Colonic mucosa (tissue), 4 donors: ENCODE measurements at places on chromosomes 5 and 9. TPM values are rescaled to one million over a fixed set of nuclear protein-coding genes. Genes with fewer than 3 reads are reported as not detected.
A peak's percentile ranks its signal among the peaks of the same experiment; 100 is the strongest.

COL5A1 gene
- total RNA-seq = 21.7 TPM

PTGS1 gene
- total RNA-seq = 6.2 TPM

ANKRD34B gene
- not detected for total RNA-seq

DNA sequence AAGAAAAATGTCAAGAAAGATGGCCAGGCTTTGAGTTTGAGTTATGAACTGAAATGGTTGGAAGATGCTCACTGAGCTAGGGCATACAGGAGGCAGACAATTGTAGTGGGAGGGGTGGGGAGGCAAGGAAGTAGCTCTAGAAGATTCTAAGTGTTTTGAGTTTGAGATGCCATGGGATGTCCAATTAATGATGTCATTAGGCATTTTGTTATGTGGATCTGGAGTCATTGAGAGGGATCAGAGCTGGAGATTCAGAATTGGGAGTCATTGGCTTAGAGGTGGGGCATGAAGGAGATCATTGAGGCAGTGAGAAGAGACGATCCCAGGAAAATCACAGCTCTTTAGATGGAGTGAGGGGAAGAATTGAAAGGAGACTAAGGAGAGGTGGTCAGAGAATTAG, 111.5 kb upstream of the ZNF618 start:
- H3K4me1 ChIP-seq = no peaks in the 10 kb centered on the region
- DNase-seq = no peak
- no peaks in the 10 kb centered on the region for H3K27me3 ChIP-seq
- H3K27ac ChIP-seq = no peak overlapping the region
- no peak overlapping the region for H3K4me3 ChIP-seq

DNA sequence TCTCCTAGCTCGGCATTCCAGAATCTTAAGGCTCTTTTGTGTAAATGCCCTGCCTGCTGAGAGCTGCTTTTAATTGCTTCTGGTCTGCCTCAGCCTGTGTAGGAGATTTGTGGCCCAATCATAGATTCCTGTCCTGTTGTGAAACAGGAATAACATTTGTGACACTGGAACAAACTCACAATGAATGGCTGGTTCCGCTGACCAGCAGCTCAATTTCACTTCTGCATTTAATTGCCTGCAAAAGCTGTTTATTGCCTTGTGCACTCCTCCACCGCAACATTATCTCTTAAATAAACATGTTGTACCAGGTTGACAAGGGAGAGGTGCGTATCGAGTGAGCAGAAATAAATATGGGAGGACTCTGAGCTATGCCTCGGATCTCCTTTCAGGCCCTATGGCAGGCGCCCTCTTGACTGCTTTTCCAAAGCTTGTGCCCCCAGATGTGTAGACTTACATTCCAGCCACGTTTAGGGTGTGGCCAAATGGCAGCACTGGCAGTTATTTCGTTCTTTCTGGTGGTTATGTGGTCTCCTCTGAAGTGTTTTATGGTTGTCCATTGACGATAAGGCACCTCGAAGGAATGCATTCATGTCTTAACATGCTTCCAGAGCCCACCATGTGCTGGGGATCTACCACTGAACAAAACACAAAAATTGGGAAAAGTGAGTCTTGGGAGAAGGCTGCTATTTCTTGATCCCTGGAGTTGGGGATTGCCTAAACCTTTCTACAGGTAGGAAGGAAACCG, 58.1 kb downstream of the DMRT1 start:
- H3K36me3 ChIP-seq = no peaks in the 10 kb centered on the region
- H3K27ac ChIP-seq = no peak overlapping the region
- no peaks in the 10 kb centered on the region for H3K4me1 ChIP-seq
- no peak overlapping the region for H3K4me3 ChIP-seq

DNA sequence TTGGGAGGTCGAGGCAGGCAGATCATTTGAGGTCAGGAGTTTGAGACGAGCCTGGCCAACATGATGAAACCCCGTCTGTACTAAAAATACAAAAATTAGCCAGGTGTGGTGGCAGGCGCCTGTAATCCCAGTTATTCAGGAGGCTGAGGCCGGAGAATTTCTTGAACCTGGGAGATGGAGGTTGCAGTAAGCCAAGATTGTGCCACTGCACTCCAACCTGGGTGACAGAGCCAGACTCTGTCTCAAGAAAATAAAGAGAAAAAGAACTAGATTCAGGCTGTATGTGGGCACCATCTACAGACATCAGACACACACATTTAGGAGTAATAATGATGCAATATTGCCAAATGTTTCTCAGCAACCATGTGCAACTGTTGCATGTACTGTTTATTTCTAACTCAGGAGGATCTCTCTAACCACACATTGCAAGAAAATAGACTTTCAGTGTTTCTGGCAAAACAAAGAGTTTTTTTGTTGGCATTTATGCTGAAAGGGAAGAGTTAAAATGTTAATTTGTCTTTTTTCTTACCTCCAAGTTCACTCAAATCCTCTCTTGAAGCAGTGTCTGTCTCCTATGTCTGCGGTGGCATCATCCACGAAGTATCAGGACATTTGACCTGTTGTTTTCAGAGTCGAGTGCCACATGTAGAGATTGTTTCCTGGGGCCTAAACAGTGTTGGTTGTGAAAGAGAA, 5.1 kb upstream of the ORM1 start:
- no peaks in the 10 kb centered on the region for H3K27me3 ChIP-seq
- no peak overlapping the region for H3K27ac ChIP-seq
- no peaks in the 10 kb centered on the region for H3K36me3 ChIP-seq
- H3K4me3 ChIP-seq = no peak overlapping the region
- no peak for DNase-seq
- no peaks in the 10 kb centered on the region for H3K4me1 ChIP-seq

GRCh38 chr9:114033397-114034103, 44.5 kb downstream of the AMBP start:
- no peaks in the 10 kb centered on the region for H3K4me1 ChIP-seq
- H3K27me3 ChIP-seq = no peaks in the 10 kb centered on the region
- H3K27ac ChIP-seq = no peak overlapping the region

GRCh38 chr9:78399153-78399552, 102.2 kb downstream of the PSAT1 start:
- H3K4me3 ChIP-seq = no peak overlapping the region
- H3K36me3 ChIP-seq = no peaks in the 10 kb centered on the region
- DNase-seq = no peak
- H3K4me1 ChIP-seq = no peaks in the 10 kb centered on the region
- no peak overlapping the region for H3K27ac ChIP-seq

DNA sequence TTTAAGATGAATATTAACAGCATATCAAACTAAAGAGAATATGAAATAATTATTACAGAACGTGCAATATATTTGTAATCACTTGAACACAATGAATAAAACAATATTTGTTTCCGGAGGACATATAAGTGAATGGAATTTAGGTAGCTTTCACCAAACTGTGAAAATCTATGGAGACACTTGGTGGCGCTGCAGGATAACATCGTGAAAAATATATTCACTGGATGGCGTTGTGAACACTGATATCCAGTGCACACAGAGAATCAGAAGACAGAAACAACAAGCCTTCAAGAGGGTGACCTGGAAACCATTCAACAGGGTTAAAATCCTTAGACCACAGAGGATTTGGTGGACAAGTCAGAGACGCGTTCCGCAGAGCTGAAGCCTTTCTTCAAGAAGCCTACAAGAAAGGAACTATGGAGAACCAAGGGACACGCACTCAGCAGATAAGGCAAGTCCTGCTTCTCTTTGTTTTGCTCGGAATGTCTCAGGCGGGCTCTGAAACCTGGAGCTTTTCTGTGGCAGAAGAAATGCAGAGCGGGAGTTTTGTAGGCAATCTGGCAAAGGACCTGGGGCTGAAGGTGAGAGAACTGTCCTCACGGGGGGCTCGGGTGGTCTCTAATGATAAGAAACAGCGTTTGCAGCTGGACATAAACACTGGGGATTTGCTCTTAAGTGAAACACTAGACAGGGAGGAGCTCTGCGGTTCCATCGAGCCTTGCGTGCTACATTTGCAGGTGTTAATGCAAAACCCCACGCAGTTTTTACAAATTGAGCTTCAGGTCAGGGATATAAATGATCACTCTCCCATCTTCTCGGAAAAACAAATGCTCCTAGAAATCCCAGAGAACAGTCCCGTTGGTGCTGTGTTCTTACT, at the start of gene PCDHB11:
PCDHB11 (plus strand) TSS at position 269 of the 877 bp plus-strand sequence; CDS start at position 417, 148 bp downstream.
- H3K4me3 ChIP-seq = no peak within 1 kb of the TSS
- no peaks in the 10 kb centered on the region for H3K27me3 ChIP-seq
- H3K27ac ChIP-seq = no peak within 1 kb of the TSS

DNA sequence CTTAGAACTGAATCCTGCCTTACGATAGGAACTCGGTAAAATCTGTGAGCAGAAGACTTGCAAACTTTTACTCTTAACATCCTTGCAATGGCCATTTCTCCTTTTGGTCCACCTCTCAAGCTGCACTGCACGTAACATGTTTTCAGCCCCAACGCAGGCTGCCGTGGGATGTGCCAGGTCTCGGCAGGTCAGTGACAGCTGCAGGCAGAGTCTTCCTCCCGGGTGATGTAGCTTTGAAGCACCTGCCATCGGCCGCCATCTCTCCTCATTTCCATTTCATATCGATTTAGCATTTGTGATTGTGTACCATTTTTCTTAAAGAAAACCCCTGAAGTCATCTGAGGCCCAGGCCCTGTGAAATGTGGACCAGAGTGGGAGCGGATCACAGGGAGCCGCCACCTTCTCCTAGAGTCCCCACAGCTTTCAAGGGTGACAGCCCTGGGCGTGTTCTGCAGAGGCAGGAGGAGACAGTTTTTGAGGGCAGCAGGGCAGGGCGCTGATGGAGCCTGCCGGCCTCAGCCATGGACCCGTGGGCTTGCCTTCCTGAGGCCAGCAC, 25.8 kb upstream of the LPCAT1 start:
- no peaks in the 10 kb centered on the region for H3K4me1 ChIP-seq
- H3K36me3 ChIP-seq = no peaks in the 10 kb centered on the region
- no peak for DNase-seq
- H3K4me3 ChIP-seq = no peak overlapping the region
- H3K27ac ChIP-seq = no peak overlapping the region
- no peaks in the 10 kb centered on the region for H3K27me3 ChIP-seq

DNA sequence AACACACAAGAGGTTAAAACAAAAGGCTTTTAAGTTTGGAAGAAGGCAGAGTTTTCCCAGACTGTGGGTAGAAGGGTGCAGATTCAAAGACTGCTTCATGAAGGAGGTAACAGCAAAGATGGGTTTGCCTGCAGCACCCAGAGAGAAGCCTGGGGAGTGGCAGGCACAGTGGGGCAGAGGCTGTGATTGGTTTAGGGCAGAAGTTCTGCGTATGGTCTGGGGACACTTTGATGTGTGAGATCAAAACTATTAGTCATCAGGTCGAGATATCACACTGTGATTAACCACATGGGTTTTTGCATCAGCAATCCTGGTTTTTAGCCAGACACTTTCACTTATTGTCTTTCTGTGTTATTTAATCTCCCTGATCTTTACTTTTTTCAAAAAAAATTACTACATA, 188.8 kb upstream of the GLRA1 start:
- H3K27ac ChIP-seq = no peak overlapping the region
- H3K4me3 ChIP-seq = no peak overlapping the region

GRCh38 chr9:137070906-137071275, 534 bp upstream of the SAPCD2 start:
- peak overlapping the region; percentile 41 for H3K4me3 ChIP-seq
- no peaks in the 10 kb centered on the region for H3K27me3 ChIP-seq
- DNase-seq = no peak
- peaks cover 20% of the 10 kb centered on the region for H3K4me1 ChIP-seq
- no peaks in the 10 kb centered on the region for H3K36me3 ChIP-seq

DNA sequence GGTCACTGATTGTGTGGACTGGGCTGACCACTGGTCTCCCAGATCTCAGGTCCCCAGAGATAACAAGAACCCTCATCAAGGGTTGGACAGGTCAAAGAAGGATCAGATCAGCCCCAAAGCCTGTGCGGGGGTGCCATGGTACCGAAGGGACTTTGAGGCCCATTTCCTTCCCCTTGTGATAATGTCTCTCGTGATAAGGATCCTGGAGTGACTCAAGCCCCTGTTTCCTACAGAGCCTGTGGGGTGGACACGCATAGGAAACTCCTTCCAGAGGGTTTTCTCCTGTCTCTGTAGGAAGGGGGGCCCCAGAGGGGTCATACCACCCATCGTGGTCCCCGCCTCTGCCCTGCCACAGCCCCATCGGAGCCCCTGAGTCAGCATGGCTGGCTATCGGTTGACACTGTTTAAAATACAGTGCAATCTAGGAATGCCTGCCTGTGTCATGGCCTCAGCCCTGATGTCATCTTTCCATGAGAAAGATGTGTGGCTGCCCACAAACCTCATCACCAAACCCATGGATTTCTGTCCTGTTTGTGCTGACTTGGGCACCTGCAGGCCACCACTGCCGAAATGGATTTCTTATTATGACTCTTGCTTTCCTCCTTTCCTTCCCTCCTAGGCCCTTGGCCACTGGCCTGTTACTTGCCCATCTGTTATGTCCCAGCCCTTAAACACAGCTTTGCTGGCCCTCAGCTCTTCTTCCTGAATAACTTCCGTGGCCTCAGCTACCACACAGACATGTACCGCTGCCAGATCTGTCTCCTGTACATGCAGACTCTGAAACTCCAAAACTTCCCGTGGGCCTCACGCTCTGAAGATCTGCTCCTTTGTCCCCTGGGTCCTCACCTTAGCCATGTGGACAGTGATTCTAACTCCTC, 2.9 kb upstream of the CSF2 start:
- H3K4me1 ChIP-seq = no peaks in the 10 kb centered on the region
- no peaks in the 10 kb centered on the region for H3K27me3 ChIP-seq
- no peak for DNase-seq
- H3K27ac ChIP-seq = no peak overlapping the region
- H3K36me3 ChIP-seq = no peaks in the 10 kb centered on the region

DNA sequence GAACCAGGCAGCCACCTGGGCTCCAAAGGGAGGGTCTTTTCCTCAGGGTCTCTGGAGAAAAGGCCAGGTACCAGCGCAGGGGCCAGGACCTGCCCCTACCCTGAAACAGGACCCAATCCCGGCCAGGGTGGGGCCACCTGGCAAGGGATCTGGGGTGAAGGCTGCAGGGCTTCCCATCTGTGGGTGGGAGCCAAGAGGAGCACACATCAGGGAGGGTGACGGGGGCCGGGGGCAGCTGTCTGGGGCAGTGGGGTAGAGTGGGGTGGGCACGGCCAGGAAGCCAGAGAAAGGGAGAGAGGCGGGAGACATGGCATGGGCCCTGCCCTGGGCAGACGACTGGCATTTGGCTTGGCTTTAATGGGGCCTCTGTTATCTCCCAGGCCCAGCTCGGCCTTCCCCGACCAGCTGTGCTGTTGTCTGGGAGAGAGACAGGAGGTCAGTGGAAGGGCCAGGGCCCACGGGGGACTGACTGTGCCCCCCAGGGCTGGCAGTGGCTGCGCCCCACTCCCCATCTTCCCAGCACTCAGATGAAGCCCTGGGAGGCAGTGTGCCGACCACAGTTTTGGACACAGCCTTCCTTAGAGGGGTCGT, 57.2 kb upstream of the RNF130 start:
- no peak overlapping the region for H3K27ac ChIP-seq
- H3K4me3 ChIP-seq = no peak overlapping the region
- H3K4me1 ChIP-seq = no peaks in the 10 kb centered on the region
- no peaks in the 10 kb centered on the region for H3K36me3 ChIP-seq
